ENCODE measurements at places on chromosomes 5 and 9.

DNA sequence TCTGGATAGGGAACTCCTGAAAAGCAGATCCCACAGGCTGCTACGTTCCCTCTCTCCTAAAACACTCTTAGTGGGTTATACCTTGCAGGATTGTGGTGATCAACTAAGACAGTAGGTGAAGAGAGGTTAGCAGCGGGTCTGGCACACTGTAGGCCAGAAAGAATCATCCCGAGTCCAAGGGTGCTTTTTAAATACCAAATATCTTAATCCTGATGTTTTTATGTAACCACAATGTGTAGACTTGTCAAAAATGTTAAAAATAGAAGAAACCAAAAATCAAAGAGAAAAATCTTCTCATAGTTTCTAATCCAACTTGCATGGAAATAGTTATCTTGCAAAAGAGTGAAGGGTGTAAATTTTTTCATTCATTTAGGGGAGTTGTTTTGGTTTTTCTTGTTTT lies 52.3 kb upstream of the IFNK start:
- DNase-seq: no peak

GRCh38 chr5:42230839-42231238 lies 192.4 kb upstream of the GHR start:
- DNase-seq: no peak

DNA sequence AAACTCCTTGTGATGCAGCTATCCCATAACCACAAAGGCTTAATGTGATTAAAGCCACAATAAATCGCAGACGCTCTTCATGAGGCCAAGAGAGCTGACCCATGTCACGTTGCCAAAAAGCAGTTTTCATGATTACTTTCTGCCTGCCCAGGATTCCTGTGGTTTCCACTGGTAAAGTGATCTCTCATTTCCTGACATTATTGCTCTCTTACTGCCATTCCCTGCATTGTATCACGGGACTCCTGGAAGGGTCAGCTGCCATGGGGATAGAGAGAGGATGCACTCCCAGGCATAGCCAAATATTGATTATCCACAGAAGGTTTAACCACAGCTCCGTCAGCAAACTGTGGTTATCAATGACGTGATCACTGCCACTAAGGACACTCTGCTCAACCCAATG lies 103.8 kb upstream of the SLC1A3 start:
- no peak for DNase-seq

DNA sequence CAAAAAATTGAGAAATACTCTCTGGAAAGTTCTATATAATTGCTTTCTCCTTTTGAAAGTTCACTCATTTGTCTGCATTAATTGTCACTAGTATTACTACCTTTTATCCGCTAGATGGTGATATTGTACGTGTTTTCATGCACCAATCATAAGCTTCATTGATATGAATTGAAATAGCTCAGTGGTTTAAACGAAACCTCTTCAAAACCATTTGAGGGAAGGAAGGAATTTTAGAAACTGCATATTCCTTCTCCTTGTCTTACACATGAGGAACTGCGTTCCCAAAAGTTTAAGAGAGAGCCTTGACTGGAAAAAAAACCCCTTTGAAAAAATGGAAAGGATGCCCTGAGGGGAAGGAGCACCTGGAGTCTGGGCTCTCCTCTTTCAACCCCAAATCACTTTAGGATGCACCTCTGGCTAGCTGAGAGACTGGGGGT lies 98.6 kb downstream of the YTHDC2 start:
- no peak for DNase-seq

- no peak for DNase-seq
Observed at GRCh38 chr9:33162721-33163311, 4.3 kb downstream of the B4GALT1 start.

DNA sequence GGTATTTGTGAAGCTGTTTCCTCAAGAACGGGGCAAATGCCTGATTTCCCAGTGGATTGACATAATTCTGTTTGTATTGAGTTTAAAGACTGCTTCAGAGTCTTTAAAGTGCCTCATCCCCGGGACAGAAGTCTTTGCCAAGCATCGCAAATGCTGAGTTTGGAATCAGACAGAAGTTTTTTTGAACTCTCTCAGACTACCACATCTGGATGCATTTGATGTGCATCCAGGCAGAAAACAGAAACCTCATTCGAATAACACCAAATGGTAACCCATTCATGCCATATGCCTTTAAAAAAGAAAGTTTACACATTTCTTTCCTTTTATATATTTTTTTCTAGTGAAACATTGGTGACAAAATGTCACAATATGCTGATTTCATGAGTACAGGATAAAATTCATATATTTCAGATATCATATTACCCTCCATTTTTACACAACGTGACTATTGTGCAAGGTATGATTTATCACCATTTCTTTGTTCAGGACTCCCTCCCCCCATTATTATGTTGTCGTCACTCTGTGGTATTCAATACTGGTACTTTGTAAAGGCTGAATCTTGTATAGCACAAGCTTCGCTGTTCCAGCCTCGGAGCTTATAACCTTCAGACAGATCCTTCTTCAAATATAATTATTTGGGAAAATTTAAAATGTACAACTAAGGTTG lies 91.1 kb downstream of the ZNF608 start:
- no peak for DNase-seq

- no peak for DNase-seq
Observed at GRCh38 chr5:159021901-159022556, 77.7 kb downstream of the EBF1 start.

DNA sequence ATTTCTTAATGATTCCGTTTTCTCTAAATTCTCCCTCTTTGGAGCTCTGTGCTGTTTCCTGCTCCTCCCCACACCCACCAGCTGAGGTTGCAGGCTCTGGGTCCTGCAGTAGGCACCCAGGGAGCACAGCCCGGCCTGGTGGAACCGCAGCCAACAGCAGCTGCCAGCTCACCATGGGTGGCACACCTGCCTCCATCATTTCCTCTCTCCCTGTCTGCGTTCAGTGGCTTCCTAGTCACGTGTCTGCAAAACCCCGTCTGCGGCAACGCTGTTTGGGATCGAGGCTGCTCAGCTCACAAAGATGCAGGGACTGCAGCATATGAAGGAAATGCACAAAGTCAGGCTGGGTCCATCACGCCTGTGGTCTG lies 367.8 kb downstream of the IRX2 start:
- DNase-seq: no peak

DNA sequence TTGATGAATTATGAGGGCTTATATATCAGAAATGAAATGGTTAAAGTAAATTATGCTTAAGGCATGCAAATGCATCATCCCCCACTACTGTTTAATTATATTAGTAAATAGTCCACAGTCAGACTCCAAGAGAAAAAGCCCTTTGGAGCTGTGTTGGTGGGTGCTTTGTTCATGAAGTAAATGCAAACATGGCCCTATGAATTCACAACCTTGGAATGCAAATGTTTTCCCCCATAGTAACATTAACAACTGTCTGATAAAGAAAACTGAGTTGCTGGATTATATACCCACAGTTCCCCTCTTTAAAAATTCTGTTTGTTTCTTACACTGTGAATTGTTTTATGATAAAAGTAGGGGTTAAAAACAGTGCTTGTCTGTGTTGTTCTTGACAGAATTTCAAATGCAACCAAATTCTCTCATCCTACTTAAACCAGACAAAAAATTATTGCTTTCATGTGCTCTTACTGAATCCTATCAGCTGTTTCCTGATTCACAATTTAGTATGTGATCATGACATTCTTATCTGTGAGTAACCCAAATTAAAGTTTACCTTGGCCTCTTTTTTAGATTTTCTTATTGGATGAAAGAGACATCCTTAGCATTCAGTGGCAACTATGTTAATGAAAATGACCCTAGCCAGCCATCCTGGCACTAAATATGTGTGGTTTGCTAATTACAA lies 48.5 kb upstream of the SNCAIP start:
- no peak for DNase-seq

DNA sequence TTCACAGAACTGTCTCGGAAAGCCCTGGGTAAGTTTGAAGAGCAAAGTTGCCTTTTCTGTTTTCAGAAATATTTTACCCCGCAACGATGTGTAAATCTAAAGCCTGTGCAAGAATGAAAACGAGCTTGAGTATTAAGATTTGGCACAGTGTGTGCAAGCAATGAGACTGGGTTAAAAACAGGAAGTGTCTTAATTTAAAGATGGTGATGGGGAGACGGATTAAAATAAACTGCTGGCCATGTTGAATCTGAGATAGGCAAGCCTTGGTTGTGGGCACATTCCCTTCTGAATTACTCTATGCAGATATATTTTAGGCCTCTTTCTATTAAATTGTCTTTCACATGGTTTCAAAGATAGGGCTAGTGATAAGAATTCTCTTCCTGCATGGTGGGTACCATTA lies 294.2 kb upstream of the DMRT1 start:
- DNase-seq: no peak

- no peak for DNase-seq
Observed at GRCh38 chr9:126986506-126986951, 71.9 kb downstream of the RALGPS1 start.

GRCh38 chr5:33167541-33167940 lies 273.2 kb upstream of the TARS1 start:
- DNase-seq: no peak

DNA sequence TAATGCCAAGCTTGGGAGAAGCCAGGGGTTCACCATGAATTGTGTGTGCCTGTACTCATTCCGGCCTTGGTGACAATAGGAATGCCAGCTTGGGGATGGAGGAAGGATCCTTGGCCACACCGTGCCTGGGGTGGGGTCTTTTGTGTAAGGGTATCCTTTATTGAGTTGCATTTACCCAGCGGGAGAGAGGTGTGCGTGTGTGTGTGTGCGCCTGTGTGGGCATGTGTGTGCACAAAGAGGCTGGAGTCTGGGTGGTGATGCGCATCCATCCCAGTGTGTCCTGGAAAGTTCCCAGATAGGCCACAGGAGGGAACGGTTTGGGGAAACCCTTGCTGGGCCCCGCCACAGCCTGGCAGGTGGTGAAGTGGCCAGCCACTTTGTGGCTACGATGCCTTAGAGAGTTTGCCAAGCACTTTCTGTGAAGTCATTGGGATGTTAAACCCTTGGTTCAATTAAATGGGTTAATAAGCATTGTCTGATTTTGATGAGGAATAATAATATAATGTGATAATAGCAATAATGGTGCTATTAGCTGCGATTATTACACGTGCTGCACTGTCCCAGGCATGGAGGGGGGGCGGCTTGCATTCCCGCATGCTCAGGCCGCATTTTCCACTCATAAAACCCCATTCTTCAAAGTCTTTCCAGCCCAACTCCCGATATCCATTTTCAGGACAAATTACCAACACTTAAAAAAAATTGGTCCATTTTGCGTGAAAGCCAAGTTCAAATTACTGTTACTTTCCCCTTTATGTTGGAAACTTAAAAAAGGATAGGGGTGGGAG lies 13.7 kb downstream of the PITX1 start:
- DNase-seq: no peak

- DNase-seq: no peak
Observed at GRCh38 chr5:61346511-61346910, 14.5 kb downstream of the ZSWIM6 start.

- no peak for DNase-seq
Observed at GRCh38 chr9:19630760-19631159, 158.1 kb downstream of the SLC24A2 start.

DNA sequence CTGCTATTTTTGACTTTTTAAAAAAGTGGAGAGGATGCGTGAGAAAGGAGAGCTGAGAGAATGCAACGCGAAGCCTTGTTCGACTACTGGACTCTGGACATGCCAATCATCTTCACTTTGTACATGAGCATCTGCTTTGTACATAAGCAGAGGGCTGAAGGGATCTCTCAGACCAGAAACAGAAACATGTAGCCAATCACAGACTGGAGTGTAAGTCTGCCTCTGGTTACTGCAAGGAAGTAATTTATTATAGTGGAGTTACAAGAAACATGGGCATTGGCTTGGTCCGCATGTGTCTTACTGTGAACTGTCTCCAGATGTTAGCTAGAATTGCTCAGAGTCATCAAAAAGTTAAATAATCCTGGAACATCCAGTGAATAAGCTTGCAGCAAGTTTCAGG lies 190.0 kb upstream of the GRAMD2B start:
- no peak for DNase-seq

DNA sequence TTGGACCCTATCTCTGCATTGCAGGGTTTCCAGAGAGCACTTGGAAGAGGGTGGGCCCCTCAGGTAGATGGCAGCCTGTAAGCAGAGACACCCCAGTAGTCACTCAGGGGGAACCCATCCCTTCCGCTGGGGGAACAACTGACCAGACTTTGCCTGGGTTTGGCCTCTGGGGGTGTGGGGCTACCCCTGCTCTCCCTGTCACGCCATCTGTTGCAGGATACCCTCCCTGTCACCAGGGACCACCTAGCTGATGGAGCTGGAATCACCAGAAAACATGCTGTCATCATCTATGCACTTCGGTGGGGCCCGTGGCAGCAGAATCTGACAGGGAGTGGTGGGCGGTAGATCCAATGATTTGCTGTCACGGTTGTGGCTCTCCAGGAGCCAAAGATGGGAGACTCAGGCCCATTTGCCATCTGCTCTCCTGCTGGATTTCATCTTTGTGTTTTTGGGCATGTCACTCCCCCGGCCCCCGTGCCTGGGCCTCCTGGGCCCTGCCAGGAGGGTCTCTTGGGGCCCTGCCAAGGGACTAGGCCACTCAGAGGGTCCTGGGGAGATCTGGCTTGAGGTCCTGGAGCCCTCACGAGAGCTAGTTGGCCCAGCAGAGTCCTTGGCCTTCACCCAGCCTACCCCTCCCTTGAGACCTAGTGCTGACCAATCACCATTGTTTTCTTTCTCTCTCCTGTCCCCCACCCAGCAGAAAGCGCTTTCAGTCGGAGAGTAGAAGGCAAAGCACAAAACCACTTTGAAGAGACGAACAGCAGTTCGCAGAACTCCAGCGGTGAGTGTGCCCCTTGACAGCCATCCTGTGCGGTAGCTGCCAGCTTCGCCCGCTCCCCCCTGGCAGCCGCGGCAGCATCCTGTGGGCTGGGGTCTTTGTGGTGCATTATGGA lies 45.9 kb downstream of the AMBP start:
- no peak for DNase-seq

DNA sequence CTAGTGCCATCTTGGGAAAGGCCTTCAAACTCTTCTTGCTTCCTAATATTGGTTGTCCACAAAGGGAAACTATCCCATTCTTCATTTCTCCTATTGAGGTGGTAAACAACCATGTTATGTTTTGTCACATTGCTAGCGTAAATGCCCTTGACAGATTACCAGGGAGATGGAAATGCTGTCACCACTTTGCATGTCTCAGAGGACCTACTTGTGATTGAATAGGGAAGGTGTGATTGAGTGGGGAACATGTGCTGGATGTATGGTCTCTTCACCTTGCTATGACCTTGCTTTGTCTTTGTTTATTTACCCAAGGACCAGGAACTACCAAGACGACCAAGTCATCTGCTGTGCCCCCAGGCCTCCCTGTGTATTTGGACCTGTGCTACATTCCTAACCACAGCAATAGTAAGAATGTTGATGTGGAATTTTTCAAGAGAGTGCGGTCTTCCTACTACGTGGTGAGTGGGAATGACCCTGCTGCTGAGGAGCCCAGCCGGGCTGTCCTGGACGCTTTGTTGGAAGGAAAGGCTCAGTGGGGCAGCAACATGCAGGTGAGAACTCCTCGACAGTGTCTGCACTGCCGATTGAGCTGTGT lies 96.1 kb downstream of the MAP1B start:
- no peak for DNase-seq

DNA sequence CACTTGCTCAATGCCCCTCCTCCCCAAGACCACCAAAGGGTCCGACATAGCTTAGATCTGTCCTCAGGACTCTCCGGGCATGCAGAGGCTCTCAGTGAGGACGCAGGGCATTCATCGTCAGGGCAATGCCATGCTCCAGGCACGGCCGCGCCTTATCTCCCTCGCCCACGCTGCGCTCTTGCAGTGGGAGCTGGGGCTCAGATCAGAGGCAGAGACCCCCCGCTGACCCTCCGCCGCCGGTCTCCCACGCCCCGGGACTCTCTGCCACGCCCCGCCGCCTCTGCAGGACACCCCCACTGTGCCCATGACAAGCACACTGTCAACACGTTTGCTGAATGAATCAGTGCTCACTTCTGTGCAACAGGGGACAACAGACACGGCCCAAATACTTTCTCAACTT lies 140.7 kb downstream of the ADAMTS2 start:
- DNase-seq: no peak
